ENCODE measurements at places on chromosomes 1 and 21.

DNA sequence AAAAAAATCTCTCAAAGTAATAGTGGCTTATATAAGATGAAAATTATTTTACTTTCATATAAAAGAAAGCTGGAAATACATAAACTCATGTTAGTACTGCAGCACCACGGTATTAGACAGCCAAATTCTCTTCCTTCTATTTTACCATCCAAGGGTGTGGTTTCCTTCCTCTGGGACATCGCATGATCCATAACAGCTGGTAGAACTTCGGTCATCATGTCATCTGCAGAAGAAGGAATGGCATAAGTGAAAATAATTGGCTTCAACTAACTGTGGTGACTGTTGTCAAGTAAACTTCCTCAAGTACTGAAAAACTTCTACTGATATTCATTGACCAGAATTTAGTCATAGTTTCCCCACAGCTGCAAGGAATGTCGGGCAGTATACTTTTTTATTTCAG is 28.3 kb upstream of the IFI44L start:
- no peak for DNase-seq

DNA sequence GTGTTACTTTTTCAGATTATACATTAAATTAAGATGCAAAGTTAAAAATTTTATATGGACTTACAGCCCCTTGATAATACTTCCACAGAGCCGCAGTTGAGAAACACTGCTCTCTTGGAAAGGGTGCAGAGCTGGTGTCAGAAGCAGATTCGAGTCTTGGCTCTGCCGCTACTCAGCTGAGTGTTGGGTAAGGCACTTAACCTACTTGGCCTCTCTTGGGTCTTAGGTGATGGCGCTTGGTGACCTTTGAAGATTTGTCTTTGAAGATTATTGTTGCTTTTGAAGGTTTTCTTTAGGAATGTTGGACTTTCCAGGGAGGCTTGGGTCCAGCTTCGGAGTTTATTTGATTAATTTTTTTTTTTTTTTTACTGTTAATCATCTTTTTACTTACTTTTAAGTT is 48.5 kb downstream of the CAMTA1 start:
- DNase-seq, result no peak

DNA sequence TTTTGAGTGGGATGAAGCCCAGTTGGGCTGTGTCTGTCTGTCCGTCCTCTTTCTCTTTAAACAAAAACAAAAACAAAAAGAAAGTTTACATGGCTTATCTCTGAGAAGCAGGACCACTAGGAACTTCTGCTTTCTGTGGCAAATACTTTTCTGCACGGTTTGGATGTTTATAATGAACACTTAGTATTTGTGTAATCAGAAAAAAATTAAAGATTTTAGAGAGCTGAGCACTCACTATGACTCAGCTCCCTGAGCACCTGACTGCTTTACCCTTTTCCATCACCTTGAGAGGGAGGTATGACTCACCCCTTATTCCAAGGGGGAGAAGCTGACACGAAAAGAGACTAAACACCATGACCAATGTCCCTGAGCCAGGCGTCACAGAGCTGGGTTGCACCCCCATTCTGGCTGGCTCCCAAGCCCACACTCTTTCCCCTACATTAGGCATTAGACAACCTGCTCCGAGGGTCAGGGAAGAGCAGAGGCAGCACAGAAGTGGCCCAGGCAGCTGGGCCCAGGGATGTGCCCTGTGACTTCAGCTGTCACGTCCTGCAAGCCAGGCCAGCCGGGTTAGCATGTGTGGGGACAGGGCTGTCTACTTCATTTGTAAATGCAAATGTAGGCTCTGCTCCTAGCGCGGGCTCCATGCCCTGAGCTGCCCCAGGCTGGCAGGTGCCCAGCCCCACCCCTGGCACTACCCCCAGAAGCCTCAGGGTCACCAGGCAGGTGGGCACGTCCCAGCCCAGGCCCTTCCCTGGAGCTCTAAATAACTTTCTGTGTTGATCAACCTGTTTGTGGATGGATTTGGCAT is 30.4 kb downstream of the RAP1GAP start:
- no peak for DNase-seq

- no peak for DNase-seq
Measured at GRCh38 chr1:153978274-153978909, 918 bp upstream of the JTB start.

DNA sequence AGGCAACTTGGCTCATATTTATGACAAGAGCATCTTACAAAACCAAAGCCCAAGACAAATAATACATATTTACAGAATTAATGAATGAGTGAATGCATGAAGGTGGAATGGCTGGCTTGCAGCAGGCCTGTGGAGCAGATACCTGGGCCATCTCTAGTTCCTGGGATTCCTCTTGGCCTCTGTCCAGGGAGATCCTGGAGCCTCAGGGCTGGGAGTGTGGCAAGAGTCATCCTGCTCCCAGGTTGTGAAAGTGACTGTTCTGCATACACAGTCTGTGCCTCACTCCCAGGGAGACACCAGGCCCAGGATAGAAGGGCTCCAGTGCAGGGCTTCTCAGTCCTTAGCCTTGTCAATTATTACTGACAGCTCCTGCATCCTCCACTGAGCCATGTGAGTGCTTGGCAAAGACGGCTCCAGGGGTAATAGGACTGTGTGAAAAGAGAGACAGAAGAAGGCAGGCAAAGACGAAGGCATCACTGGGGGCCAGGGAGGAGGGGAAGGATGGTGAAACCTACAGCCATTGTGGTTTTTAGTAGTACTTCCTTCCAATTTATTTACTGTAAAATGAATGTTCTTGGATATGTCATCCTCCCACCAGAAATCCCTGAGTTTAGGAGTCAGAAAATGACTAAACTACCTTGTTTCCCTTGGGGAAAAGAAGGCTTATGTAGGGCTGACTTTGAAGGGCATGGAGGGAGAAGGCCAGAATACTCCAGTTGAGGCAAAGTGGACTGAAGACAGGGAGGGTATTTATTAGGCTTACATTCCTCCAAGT is 14.3 kb upstream of the KPRP start:
- no peak for DNase-seq

GRCh38 chr1:45862008-45862407 is 58.6 kb downstream of the MAST2 start:
- DNase-seq, result no peak

DNA sequence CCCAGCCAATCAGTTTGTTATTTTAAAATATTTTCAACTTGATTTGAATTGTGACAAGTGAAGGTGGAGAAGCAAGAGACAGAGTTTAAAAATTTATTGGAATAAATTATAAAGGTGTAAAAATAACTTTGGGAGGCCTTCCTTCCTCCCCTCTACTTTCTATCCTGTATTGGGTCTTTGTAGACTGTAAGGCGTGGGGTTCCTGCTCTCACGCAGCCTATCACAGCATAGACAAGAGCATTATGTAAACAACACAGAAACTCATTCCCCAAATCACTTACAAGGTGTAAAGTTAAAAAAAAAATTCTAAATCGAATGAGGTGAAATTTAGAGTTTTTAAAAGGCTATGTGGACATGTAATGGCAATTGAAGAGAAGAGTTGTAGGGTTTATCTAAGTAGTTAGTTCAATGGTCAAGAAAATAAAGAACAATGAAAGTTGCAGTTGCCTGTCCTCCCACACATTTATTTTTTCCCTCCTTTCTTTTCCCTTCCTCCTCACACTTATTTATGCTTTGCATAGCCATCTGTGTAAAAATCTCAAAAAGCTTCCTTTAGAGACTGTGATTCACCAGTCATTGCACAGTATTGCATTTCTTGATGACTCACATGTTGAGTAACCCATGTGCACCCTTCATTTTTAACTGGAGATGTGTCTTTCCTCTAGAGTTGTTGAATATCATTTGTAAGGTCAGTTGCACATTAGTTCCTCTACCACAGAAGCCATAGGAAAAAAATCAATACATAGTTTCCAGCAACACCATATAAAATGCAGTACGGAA is 242.2 kb downstream of the PTPRC start:
- DNase-seq, result no peak

DNA sequence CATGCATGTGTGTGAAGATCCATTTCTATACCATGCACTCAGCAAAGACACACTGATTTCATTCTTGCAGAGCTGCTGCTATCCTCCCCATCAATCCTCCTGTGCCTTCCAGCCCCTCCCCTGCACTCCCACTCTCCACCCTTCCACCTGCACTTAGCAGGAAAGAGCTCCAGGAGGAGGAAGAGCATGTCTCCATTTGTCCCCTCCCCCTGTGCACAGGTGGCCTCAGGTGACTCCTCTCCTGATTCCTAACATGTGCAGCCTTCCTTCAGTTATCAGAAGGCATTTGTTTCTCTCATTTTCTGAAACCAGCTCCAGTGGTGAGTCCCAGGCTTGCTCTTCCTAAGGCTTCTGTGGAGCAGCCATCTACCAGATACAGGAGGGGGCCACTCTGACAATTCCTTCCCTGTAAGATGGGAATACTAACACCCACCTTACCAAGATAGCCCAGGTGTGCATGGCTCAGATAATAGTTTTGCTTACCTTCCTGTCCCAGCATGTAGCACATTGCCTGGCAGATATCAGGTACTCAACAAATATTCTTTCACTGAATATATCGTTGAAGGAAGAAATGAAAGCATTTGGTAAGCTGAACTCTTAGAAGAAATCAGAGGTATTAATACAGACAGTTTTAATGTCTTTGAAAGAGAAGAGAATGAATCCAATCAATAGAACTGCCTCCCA is 21.9 kb upstream of the FAM3B start:
- no peak for DNase-seq

- DNase-seq, result peak; percentile 61
Measured at GRCh38 chr1:156750711-156751450, 594 bp downstream of the HDGF start.

GRCh38 chr1:21254335-21254951 is 35.8 kb downstream of the ECE1 start:
- DNase-seq, result no peak

DNA sequence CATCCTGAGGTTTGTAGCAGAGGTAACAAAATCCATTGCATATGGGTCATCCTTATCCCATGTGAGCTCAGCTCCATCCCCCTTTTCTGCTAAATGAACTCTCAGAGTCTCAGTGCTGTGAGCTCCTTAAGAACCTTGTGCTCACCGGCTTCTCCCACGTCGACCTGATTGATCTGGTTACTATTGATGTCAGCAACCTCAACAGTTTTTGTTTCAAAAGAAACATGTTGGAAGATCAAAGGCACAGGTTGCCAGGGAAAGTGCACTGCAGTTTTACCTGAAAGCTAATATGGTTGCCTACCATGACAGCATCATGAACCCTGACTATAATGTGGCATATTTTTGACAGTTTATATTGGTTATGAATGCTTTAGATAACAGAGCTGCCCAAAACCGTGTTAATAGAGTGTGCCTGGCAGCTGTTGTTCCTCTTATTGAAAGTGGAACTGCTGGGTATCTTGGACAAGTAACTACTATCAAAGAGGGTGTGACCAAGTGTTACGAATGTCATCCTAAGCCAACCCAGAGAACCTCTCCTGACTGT is 131.4 kb downstream of the HS2ST1 start:
- no peak for DNase-seq

- no peak for DNase-seq
Measured at GRCh38 chr1:19332832-19333231, 20.7 kb downstream of the SLC66A1 start.

DNA sequence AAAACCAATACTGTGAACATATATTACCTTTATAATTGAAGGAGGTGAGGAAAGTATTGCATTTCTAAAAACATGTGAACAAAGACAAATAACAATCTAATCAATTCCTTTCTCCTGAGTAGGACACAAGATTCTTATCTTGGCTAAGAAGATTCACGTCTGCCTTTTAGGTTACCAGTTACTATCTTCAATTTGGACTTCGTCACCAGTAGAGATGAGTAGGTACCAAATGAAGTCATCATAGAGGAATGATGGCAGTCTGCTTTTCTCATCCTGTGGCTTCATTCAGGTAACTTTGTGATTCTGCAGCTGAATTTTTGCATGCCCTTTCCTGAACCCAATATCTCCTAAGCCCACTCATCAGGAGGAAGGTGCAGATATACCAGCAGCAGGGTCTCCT is 32.4 kb downstream of the ASTN1 start:
- DNase-seq, result no peak

GRCh38 chr1:85274969-85275453 is 1.4 kb downstream of the BCL10 start:
- peak; percentile 38 for DNase-seq

Data from NAMALWA (cell line).